ENCODE measurements at places on chromosomes 5 and 9.

- no peaks in the 10 kb centered on the region for H3K27me3 ChIP-seq
- DNase-seq = no peak
- H3K36me3 ChIP-seq = no peaks in the 10 kb centered on the region
- H3K4me3 ChIP-seq = no peak overlapping the region
- no peak overlapping the region for H3K27ac ChIP-seq
Observed at GRCh38 chr9:135340143-135340655, 139.4 kb upstream of the PPP1R26 start.

DNA sequence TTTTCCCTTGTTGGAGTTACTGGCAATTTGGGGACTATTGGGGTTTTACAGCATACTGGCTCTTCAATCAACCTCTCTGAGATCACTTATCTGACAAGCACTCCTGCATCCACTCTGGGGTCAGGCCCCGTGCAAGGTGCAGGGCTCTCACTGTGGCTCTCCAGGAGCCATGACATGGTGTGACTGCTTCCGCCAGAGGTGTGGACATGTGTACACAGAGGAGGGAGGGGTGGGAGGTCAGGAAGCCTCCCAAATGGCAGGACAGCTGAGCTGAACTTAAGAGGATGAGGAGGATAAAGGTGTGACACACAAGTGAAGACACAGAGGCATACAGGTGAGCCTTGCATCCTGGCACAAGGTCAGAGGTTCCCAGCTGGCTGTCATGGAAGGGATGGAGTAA, 24.3 kb downstream of the SHB start:
- peaks cover 74% of the 10 kb centered on the region for H3K4me1 ChIP-seq
- no peaks in the 10 kb centered on the region for H3K27me3 ChIP-seq
- H3K36me3 ChIP-seq = no peaks in the 10 kb centered on the region
- no peak overlapping the region for H3K4me3 ChIP-seq
- DNase-seq = no peak
- H3K27ac ChIP-seq = peak overlapping the region; percentile 14

GRCh38 chr9:114782586-114782985, 23.3 kb downstream of the TNFSF15 start:
- no peaks in the 10 kb centered on the region for H3K27me3 ChIP-seq
- H3K36me3 ChIP-seq = no peaks in the 10 kb centered on the region
- H3K4me1 ChIP-seq = peaks cover 5% of the 10 kb centered on the region
- DNase-seq = no peak
- no peak overlapping the region for H3K27ac ChIP-seq

DNA sequence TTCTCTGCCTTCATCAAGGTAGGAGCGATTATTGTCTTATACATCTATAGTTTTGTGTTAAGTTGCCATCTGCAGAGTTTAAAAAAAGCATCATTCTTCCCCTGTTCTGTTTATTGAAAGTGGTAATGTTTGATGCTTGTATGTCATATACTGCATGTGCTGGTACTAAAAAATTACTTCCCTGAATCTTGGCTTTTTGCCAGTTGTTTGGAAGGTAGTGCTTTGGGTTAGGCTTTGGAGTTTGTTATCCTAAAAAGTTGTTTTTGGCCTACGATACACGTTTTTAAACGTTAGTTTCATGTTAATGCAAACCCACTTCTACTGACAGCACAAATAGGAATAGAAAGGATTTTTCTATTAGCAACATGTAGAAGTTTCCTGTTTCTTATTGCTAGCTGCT, 158.3 kb downstream of the GIN1 start:
- no peak for DNase-seq
- H3K27ac ChIP-seq = no peak overlapping the region
- no peaks in the 10 kb centered on the region for H3K4me1 ChIP-seq
- no peaks in the 10 kb centered on the region for H3K27me3 ChIP-seq

DNA sequence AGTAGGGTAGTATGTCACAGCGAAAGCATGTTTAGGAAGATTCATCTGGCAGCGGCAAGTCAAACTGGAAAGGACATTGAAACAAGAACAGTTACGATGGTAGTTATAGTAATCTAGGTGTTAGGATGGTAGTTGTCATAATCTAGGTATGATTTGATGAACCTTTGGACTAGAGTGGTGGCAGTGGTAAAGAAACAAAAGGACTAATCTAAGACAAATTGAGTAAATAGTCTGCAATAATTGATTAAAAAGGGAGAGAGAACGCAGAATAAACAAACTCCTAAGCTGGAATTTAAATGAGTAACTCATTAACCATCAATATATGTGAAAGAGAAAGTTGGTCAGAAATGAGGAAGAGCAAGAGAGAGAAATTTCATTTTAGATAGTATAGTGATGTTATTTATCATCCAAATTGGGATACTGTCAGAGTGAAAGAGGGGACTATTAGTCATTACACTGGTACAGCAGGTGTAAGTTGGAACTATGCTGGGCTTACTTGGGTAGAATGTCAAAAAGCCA, 56.8 kb downstream of the MTREX start:
- H3K27ac ChIP-seq = no peak overlapping the region
- H3K36me3 ChIP-seq = peaks cover 3% of the 10 kb centered on the region
- no peak overlapping the region for H3K4me3 ChIP-seq
- no peaks in the 10 kb centered on the region for H3K4me1 ChIP-seq

DNA sequence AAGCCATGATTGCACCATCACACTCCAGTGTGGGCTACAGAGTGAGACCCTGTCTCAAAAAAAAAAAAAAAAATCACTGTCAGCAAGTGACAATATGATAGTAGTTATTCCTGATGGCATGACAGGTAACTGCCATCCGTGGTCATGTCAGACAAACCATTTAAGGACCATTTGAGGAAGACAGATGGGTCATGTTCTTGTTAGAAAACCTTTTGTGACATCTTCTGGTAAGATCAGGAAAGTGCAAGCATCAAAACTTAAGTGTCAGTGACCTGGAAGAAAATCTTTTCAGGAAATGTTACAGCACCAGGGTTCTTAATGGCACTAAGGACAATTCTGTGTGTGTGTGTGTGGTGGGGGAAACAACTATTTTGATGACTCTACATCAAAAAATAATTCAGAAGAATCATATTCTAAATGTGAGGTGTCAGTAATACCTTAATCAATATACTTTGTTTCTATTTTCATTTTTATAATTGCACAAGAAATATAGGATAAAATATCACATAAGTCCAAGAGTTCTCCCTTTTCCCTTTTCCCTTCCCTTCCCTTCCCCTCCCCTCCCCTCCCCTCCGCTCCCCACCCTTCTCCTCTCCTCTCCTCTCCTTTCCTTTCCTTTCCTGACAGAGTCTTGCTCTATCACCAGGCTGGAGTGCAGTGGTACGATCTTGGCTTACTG, 17.8 kb downstream of the SLC38A9 start:
- peaks cover 18% of the 10 kb centered on the region for H3K36me3 ChIP-seq
- H3K4me3 ChIP-seq = no peak overlapping the region
- H3K4me1 ChIP-seq = no peaks in the 10 kb centered on the region
- DNase-seq = no peak
- no peaks in the 10 kb centered on the region for H3K27me3 ChIP-seq
